ENCODE measurements at places on chromosomes 11 and 22.

GRCh38 chr22:36745301-36745995 lies 30.5 kb downstream of the IFT27 start:
- DNase-seq, result no peak

GRCh38 chr22:29011240-29012100 lies 50.2 kb downstream of the C22orf31 start:
- no peak for DNase-seq

GRCh38 chr22:45587638-45588505 lies 83.8 kb upstream of the ATXN10 start:
- DNase-seq, result no peak

GRCh38 chr11:88375927-88376470 lies 38.5 kb upstream of the CTSC start:
- no peak for DNase-seq

GRCh38 chr11:17747131-17747955 lies 12.8 kb downstream of the KCNC1 start:
- no peak for DNase-seq

DNA sequence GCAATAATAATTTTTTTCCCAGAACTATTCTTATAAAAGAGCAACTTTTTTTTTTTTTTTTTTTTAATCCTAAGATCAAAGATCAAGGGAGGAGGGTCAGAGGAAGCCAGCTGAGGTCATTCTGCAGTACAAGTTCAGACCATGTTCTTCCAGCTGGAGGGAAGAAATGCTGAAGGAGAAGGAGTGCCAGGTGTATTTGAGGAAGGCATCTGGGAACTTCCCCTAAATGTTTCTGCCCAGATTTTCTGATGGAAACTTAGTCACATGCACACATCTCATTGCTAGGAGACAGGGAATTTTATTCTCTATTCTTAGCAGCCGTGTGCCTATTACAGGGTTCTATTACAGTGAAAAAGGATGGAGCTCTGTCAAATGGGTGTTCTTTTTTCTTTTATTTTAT lies 208.4 kb downstream of the ARHGAP42 start:
- DNase-seq, result no peak

DNA sequence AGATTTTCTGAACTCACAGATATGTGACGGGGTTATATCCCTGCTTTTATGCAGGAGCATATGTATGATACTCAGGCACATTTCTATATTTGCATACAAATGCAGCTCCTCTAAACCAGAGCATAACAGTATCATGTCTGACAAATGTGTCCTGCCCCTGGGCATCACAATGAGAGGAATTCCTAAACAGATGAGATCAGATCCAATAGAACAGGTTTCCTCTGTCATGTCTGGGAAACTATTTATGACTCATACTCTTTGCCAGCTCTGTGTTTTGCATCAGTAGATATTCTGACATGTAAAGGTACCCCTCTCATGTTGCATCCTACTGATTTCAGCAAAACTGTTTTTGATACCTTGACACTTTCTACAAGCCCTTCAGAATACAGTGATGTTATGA lies 29.4 kb downstream of the SYT9 start:
- DNase-seq, result no peak

DNA sequence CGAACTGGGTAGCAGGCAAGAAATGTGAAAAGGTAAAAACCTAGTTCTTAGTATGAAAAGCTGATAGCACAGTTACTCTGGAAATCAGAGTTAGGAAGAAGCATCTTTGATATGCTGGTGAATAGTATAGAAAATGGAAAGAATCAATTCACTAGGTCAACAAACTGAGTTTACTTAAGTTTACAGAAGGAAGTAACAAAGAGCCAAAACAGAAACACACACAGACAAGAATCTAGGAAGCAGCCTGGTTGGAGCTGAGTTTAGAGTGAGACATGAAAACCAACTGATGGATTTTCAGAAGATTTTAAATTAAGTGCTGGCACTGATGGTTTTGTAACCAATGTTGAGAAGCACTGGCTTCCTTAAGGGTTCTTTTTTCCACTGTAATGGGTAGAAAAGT lies 296.3 kb downstream of the CADM1 start:
- DNase-seq, result no peak

DNA sequence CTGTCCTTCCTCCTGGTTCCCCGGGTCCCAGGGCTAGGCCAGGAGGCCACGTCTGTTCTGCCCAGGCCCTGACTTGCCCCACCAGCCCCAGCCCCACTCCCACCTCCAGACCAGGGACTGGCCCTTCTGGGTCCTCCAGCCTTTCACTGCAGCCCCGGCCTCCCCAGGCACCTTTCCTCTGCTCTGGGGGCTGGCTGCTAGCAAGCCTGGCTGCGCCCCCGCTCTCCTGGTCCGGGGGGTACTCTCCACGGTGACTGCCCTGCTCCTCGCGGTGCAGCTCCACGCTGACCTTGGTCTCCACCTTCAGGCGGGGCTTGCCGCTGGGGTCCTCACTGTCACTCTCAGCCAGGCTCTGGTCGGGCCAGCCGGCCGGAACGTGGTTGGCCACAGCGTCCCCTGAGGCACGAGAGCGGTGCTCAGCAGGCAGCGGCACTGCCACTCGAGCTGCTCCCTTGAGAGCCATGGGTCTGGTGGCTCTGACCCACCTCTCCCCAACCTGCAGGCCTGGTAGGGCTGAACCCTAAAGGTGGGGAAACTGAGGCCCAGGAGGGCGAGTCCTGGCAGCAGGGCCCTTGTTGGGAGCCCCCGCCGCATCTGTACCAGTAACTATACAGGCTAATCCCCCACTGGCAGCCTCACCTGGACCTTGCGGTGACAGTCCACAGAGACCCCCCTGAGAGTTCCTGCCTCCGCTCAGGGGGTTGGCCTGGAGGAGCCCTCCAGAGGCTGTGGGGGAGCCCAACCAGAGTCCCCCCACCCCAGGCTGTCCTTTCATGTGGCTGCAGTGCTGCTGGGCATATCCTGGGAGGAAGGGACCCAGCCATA lies 29.0 kb downstream of the TRMU start:
- no peak for DNase-seq

DNA sequence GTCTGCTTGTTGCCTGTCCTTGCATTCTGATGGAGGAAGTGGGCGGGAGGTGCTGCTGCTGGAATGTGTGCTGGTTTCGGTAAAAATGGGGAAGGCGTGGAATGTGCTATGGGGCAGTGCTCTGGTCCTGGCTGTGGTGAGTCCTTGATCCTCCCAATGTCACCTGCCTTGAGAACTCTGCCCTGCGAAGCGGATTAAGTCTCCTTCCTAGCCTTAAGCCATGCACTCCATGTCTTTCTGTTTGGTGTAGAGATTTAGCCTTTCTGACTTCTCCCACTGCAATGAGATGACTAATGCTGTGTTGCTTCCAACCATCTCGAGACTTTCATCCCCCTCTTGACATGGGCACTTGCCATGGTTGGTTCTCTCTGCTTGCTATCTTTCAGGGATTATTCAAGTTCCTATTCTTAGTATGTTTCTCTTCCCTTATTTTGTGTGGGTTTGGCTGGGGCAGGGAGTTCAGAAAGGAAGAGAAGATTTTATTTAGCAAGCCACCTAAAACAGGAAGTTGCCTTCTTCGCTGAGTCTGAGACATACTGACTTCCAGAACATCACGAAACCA lies 687.9 kb downstream of the NTM start:
- no peak for DNase-seq

GRCh38 chr11:20008190-20008870 lies 151.9 kb downstream of the DBX1 start:
- no peak for DNase-seq

GRCh38 chr11:116712428-116712827 lies 60.4 kb downstream of the BUD13 start:
- DNase-seq, result no peak

DNA sequence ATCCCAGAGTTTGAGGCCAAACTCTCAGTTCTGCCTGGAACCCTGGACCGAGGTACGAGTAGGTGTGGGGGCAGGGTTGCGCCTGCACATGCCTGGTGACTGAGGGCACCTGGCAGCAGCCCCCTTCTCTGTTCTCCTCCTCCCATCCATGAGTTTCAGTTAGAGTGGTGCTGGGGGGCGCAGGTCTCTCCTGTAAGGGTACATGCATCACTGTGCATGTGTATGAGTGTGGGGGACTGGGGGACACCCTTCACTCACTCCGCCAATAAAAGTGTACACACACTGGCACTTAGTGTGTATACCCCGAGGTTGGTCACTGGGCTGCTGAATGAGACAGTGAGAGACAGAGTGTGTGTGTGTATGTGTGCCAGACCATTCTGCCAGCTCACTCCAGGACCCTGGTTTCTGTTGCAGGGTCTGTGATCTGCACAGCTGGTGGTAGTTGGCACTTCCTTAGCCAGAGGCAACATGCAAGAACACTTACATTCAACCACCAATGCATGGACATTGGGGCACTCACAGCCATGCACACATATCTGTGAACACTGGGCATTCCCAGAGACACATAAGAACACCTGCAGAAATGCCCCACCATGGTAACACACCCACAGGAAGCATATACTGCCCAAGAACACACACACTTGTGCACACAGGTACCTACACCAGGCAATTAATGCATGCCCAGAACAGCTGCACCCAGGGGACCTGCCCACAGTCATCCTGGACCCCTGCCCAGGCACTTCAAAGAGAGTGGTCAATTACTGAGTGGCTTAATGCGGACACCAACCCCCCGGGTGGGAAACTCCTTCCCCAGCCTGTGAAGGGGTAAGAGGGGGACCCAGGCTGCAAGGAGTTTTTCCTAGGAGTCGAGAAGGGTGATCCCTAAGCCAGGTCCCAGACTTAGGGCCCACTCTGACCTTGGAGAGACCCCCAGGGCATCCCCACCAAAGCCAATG lies 1.2 kb upstream of the NRXN2 start:
- DNase-seq, result no peak

GRCh38 chr11:33417121-33417520 lies 159.9 kb downstream of the HIPK3 start:
- DNase-seq, result no peak

DNA sequence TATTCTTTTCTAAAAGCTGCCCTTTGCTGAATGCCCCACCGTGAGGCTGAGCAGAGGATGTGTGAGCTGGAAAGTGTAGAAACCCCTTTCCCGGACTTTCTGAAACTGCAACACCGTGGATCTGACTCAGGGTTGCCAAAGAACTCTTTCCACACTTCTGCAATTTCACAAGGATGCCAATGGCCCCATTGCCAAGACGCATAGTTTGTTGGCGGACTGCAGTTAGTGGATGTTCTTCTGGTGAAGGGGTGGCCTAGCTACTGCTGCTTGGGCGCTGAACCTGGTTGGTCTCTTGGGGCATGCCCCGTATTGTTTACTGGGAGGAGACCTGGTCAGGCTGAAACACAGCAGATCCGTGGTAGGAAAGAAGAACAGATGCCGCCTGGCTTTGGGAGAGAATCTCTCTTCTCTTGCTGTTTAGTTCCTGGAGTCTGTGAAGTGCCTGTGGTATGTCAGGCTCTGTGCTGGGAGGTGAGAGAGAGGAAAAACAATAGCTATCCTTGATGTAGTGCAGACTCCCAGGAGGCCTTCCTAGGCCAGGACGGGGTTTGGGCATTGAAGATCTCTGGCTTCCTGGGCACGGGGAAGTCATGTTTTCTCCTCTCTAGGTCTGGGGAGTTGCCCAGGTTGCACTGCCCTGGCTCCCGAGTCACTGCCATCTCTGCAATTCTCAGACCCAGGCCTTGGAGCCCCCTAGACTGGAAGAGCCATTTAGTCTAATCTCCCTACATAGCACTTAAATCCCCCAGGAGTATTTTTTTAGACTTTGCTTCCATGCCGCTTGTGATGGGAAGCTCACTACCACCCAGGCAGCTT lies 26.9 kb downstream of the CD82 start:
- peak; percentile 62 for DNase-seq

- no peak for DNase-seq
Measured at GRCh38 chr11:5929571-5930368, 12.3 kb upstream of the OR56A3 start.

GRCh38 chr22:28222052-28222451 lies 303.0 kb upstream of the PITPNB start:
- DNase-seq, result no peak

- DNase-seq, result no peak
Measured at GRCh38 chr22:21761086-21761485, 25.5 kb upstream of the YPEL1 start.

- no peak for DNase-seq
Measured at GRCh38 chr11:108538502-108538901, 40.3 kb upstream of the POGLUT3 start.

- DNase-seq, result no peak
Measured at GRCh38 chr11:114260483-114260882, 35.7 kb upstream of the NNMT start.

GRCh38 chr22:46551321-46551720 lies 13.9 kb upstream of the CELSR1 start:
- no peak for DNase-seq

GRCh38 chr11:94241896-94242295 lies 62.5 kb upstream of the IZUMO1R start:
- DNase-seq, result no peak

GRCh38 chr22:20933910-20934309 lies 16.7 kb downstream of the CRKL start:
- DNase-seq, result no peak

DNA sequence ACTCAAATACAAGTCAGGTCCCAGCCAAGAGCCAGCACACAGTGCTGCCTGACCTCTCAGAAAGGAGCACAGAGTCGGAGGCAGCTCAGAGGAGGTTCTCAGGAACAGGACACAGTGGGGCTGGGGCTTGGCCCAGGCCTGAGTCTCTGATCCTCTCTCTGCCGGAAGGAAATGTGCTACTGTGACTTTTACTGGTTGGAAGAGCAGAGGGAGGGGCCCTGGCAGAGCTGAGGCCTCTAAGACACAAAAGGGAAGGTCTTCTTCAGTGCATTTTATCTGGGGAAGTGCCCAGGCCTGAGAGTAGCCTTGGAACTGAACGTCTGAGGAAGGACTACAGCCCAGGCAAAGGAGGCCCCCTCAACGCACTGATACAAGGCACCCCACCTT lies 16.2 kb upstream of the CASTOR1 start:
- DNase-seq, result peak; percentile 64

DNA sequence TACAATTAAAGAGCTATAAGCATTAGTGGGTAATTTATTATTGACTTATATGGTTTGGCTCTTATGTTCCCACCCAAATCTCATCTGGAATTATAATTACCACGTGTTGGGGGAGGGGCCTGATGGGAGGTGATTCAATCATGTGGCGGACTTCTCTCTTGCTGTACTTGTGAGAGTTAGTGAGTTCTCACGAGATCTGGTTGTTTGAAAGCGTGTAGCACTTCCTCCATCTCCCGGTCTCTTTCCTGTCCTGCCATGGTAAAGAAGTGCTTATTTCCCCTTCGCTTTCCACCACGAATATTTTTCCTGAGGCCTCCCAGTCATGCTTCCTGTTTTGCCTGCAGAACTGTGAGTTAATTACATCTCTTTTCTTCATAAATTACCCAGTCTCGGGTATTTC lies 28.1 kb upstream of the CHORDC1 start:
- DNase-seq, result no peak
